ENCODE measurements at places on chromosomes 3 and 15.
A peak's percentile ranks its signal among the peaks of the same experiment; 100 is the strongest.

GRCh38 chr3:13544293-13544831 is 4.6 kb upstream of the FBLN2 start:
- H3K27me3 ChIP-seq: peaks cover 40% of the 10 kb centered on the region
- peaks cover 10% of the 10 kb centered on the region for H3K4me1 ChIP-seq
- no peaks in the 10 kb centered on the region for H3K36me3 ChIP-seq

- H3K4me1 ChIP-seq: peaks cover 43% of the 10 kb centered on the region
- DNase-seq: no peak
- H3K36me3 ChIP-seq: peaks cover 21% of the 10 kb centered on the region
- no peaks in the 10 kb centered on the region for H3K27me3 ChIP-seq
- H3K4me3 ChIP-seq: no peak overlapping the region
Measured at GRCh38 chr15:63136742-63137141, 15.1 kb downstream of the LACTB start.

- peak overlapping the region; percentile 39 for H3K27ac ChIP-seq
- peak overlapping the region; percentile 70 for H3K4me3 ChIP-seq
- H3K27me3 ChIP-seq: peaks cover 46% of the 10 kb centered on the region
- H3K36me3 ChIP-seq: no peaks in the 10 kb centered on the region
- DNase-seq: no peak
Measured at GRCh38 chr3:133037436-133037835, 755 bp upstream of the TMEM108 start.

- H3K36me3 ChIP-seq: no peaks in the 10 kb centered on the region
- H3K4me1 ChIP-seq: no peaks in the 10 kb centered on the region
- H3K4me3 ChIP-seq: no peak overlapping the region
- no peaks in the 10 kb centered on the region for H3K27me3 ChIP-seq
Measured at GRCh38 chr3:194346621-194347020, 4.5 kb downstream of the CPN2 start.

DNA sequence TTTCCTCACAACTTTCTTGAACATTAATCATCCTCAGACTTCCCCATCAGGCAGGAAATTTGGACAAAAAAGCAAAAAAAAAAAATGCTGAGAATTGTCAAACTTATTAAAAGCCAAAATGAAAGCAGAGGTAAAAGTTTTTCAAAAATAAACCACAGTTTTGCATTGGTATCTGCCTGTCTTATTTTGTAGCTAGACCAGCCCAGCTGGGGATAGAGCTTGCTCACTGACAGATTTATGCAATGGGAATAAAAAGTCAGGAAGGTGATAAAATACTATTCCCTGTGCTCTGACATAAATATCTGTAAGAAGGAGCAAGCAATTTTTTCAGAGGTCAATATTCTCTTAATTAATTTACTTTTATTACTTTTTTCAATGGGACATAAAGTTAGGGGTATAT is 1006.7 kb upstream of the ALCAM start:
- no peak overlapping the region for H3K27ac ChIP-seq
- DNase-seq: no peak
- no peaks in the 10 kb centered on the region for H3K36me3 ChIP-seq
- H3K4me3 ChIP-seq: no peak overlapping the region
- H3K4me1 ChIP-seq: no peaks in the 10 kb centered on the region
- no peaks in the 10 kb centered on the region for H3K27me3 ChIP-seq

- H3K4me3 ChIP-seq: no peak overlapping the region
- H3K27me3 ChIP-seq: no peaks in the 10 kb centered on the region
- no peaks in the 10 kb centered on the region for H3K4me1 ChIP-seq
- no peaks in the 10 kb centered on the region for H3K36me3 ChIP-seq
- H3K27ac ChIP-seq: no peak overlapping the region
Measured at GRCh38 chr3:197592361-197593045, 36.7 kb upstream of the BDH1 start.

GRCh38 chr3:68271145-68271544 is 616.7 kb upstream of the SUCLG2 start:
- no peaks in the 10 kb centered on the region for H3K4me1 ChIP-seq
- DNase-seq: no peak
- H3K4me3 ChIP-seq: no peak overlapping the region
- H3K27me3 ChIP-seq: no peaks in the 10 kb centered on the region

DNA sequence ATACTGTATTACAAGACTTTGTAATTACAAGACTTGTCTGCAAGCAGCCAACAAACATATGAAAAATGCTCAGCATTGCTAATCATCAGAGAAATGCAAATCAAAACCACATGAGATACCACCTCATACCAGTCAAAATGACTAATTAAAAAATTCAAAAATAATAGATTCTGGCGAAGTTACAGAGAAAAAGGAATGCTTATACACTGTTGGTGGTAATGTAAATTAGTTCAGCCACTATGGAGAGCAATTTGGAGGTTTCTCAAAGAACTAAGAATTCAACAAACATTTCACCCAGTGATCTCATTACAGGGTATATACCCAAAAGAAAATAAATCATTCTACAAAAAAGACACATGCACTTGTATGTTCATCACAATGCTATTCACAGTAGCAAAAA is 617.5 kb upstream of the CCDC54 start:
- no peaks in the 10 kb centered on the region for H3K4me1 ChIP-seq
- no peaks in the 10 kb centered on the region for H3K36me3 ChIP-seq
- no peak overlapping the region for H3K4me3 ChIP-seq
- H3K27ac ChIP-seq: no peak overlapping the region
- H3K27me3 ChIP-seq: no peaks in the 10 kb centered on the region
- no peak for DNase-seq

DNA sequence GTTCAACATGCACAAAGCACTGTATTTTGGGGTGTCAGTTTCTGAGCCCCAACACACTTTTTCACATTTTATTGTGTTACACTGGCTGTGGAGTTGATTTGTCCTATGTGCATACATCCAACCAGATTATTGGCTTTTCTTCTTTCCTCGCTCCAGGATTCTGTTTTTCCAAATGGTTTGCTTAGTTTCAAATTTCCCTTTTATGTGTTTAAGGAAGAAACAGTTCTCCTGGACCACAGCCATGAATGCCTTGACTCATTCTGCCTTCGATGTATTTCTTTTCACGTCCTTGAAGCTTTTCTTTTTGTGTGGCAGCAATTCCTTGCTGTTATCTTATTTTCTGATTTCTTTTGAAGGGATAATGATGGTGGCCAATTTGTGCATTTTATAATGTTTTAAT is 53.8 kb downstream of the CACNA2D3 start:
- DNase-seq: no peak
- no peaks in the 10 kb centered on the region for H3K4me1 ChIP-seq
- no peaks in the 10 kb centered on the region for H3K27me3 ChIP-seq
- no peak overlapping the region for H3K27ac ChIP-seq
- no peak overlapping the region for H3K4me3 ChIP-seq

GRCh38 chr3:151182349-151183079 is 20.5 kb downstream of the GPR171 start:
- no peaks in the 10 kb centered on the region for H3K36me3 ChIP-seq
- H3K27ac ChIP-seq: no peak overlapping the region
- H3K4me3 ChIP-seq: no peak overlapping the region
- no peak for DNase-seq
- no peaks in the 10 kb centered on the region for H3K27me3 ChIP-seq
- no peaks in the 10 kb centered on the region for H3K4me1 ChIP-seq

- no peak overlapping the region for H3K27ac ChIP-seq
- peaks cover 10% of the 10 kb centered on the region for H3K36me3 ChIP-seq
- H3K4me1 ChIP-seq: peaks cover 11% of the 10 kb centered on the region
- H3K27me3 ChIP-seq: no peaks in the 10 kb centered on the region
- no peak for DNase-seq
Measured at GRCh38 chr15:92625251-92625980, 30.2 kb downstream of the FAM174B start.

- no peaks in the 10 kb centered on the region for H3K27me3 ChIP-seq
- no peak overlapping the region for H3K4me3 ChIP-seq
- H3K4me1 ChIP-seq: peaks cover 63% of the 10 kb centered on the region
- DNase-seq: no peak
Measured at GRCh38 chr3:134362670-134363380, 11.4 kb downstream of the AMOTL2 start.

DNA sequence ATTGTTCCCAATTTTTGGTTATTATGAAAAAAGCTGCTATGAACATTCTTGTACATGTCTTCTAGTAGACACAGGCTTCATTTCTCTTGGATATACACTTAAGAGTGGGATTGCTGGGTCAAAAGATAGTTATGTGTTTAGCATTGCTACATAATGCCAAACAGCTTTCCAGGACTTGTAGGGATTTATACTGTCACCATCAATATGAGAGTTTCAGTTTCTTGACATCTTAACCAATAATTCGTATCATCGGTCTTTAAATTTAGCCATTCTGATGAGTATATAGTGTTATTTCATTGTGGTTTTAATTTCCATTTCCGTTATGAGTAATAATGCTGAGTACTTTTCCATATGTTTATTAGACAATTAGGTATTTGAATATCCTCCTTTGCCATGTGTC is 190.3 kb upstream of the PFN2 start:
- H3K36me3 ChIP-seq: no peaks in the 10 kb centered on the region
- H3K27me3 ChIP-seq: no peaks in the 10 kb centered on the region
- no peak overlapping the region for H3K4me3 ChIP-seq
- DNase-seq: no peak

GRCh38 chr15:73918784-73919183 is 7.5 kb upstream of the LOXL1 start:
- H3K4me1 ChIP-seq: peaks cover 18% of the 10 kb centered on the region
- H3K4me3 ChIP-seq: no peak overlapping the region
- H3K27ac ChIP-seq: no peak overlapping the region
- no peaks in the 10 kb centered on the region for H3K36me3 ChIP-seq
- DNase-seq: no peak
- no peaks in the 10 kb centered on the region for H3K27me3 ChIP-seq

- no peak overlapping the region for H3K4me3 ChIP-seq
- no peaks in the 10 kb centered on the region for H3K27me3 ChIP-seq
- H3K4me1 ChIP-seq: no peaks in the 10 kb centered on the region
- no peak overlapping the region for H3K27ac ChIP-seq
- H3K36me3 ChIP-seq: no peaks in the 10 kb centered on the region
Measured at GRCh38 chr3:19392150-19392549, 243.8 kb downstream of the KCNH8 start.

DNA sequence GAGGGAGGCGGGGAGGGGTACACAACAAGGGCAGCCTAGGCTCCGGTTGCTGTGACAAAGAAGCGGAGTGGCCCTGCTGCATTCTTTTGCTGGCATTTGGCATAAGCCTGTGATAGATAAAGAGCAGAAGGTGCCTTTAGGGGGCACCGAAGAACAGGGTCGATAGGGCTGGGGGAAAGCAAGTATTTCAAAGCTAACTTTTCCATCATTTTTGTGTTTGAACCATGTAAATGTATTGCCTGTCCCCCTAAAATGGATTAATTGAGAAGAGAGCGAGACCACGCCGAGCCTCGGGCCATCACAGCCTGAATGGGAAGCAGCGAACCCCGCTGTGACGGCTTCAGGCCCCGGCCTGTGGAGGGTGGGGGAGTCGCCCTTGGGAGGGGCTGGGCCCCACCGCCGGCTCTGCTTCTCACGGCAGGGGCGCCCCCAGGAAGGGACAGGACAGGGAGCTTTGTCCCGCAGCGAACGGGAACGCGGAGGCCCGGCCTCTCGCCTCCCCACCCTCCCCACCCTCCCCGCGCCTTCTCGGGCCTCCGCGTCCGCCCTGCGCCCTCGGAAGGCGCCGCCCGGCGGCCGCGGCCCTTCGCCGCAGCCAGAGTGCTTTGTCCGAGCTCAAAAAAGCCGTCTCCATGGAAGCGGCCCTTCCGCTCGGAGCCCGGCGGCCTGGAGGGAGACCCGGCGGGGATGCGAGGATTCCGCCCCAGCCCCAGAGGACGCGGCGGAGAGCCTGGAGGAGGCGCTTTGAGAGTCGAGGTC is 32.4 kb upstream of the ALDH1L1 start:
- H3K36me3 ChIP-seq: no peaks in the 10 kb centered on the region
- H3K4me3 ChIP-seq: peak overlapping the region; percentile 31
- DNase-seq: no peak
- peak overlapping the region; percentile 34 for H3K27ac ChIP-seq
- H3K27me3 ChIP-seq: peaks cover 22% of the 10 kb centered on the region

DNA sequence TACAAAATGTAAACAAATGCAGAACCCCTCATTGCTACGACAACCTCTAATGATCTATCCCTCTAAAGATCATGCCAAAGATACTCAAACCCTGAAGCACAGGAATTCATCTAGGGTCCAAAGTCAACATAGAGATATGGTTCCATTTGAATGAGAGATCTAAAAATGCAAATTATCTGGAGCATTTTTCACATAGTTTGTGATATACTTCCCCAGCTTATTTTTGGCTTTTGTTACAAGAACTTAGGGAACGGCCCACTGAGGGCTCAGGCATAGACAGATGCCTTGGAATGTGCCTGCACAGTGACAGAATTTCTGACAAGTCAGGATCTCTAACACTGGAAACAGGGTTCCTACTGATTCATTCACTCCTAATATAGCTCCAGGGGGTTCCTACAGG is 258.9 kb upstream of the THBS1 start:
- no peak overlapping the region for H3K27ac ChIP-seq
- no peaks in the 10 kb centered on the region for H3K36me3 ChIP-seq
- DNase-seq: no peak
- no peak overlapping the region for H3K4me3 ChIP-seq
- no peaks in the 10 kb centered on the region for H3K27me3 ChIP-seq
- H3K4me1 ChIP-seq: no peaks in the 10 kb centered on the region

- peaks cover 10% of the 10 kb centered on the region for H3K4me1 ChIP-seq
- H3K4me3 ChIP-seq: no peak overlapping the region
- no peak overlapping the region for H3K27ac ChIP-seq
- no peaks in the 10 kb centered on the region for H3K36me3 ChIP-seq
- H3K27me3 ChIP-seq: peaks cover 32% of the 10 kb centered on the region
- DNase-seq: no peak
Measured at GRCh38 chr3:77042882-77043281, 3.0 kb downstream of the ROBO2 start.

- H3K4me1 ChIP-seq: no peaks in the 10 kb centered on the region
- H3K27me3 ChIP-seq: peaks cover 17% of the 10 kb centered on the region
- no peak overlapping the region for H3K4me3 ChIP-seq
Measured at GRCh38 chr3:54150864-54151467, 28.6 kb downstream of the CACNA2D3 start.

DNA sequence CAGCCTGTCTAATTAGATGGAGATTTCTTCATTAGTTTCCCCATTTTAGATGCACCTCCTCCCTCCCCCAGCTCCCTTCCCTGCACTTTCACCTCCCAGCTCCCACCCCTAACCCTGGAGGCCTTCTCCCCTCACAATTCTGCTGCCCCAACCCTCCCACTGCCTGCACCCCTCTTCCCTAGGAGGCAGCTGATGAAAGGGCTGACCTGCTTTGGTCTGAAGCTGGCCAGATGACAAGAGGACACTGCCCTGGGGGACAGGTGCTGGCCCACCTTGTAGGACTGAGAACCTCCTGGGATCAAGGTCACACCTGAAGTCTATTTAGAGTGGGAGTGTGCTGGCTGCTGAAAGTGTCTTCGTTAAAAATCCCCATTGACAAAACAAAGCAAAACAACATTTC is 259.4 kb downstream of the TLE3 start:
- DNase-seq: no peak
- H3K4me1 ChIP-seq: no peaks in the 10 kb centered on the region
- no peak overlapping the region for H3K27ac ChIP-seq
- no peaks in the 10 kb centered on the region for H3K36me3 ChIP-seq
- H3K4me3 ChIP-seq: no peak overlapping the region
